ENCODE measurements at places on chromosomes 3 and 15.
A peak's percentile ranks its signal among the peaks of the same experiment; 100 is the strongest.

GRCh38 chr3:194003114-194004057 lies 132.6 kb upstream of the HES1 start:
- DNase-seq = peak; percentile 71

- DNase-seq = no peak
These were observed 646.0 kb upstream of the CFAP20DC start for GRCh38 chr3:59695860-59696259.

DNA sequence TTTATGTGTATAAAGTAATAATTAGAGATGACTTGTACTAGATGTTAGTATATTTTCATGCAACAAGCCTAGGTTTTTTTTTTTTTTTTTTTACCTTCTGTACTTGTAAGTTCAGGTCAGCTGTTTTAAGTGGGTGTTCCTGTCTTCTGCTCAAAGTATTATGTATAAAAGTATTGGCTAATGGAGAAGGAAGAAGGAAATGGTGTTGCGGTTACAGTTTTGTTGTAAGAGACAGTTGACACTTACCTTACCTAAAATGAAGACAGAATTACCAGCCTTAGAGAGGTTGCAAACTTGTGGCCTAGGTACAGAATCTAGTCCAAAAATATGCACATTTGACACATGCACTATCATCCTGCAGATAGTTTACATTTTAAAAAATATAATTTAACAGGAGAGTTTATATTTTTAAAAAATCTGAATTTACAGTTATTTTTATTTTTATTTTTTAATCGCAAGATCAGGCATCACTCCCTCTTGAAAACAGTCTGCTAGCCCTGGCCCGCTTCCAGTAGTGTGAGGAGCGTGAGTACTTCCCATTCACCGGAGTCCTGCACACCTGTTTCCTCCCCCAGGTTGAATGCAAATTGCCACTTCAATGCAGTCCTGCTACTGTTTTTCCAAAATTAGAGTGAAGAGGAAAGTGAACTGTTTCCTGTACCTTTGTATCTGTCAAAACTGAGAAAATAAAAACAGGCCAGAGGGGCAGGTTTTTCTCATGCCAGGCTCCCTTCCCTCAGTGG lies 224.3 kb upstream of the SOX2 start:
- DNase-seq = no peak

DNA sequence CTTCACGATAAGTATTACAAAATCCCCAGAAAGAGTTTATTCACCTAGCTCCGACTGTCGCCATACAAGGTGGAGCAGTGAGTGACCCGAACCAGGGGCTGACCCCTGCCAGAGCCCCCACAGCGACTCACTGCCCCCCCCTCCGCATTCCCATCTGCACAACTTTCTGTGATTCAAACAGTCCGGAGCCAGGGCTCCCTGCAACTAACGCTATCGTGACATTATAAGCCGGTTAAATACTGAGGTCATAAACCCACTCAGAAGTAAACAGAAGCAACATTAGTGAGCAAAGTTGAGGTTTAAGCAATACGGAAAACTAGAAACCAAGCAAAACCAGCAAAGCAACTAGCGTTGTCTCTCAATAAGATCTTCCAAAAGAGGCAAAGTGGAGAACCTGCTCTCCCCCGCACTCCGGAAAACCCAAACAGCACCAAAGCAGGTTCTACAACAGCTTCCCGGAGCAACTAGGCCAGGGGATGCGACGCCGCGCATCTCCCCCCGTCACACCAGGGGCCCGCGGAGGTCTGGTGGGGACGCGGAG lies 642 bp downstream of the SCAP start:
- DNase-seq = no peak

GRCh38 chr3:189410522-189410921 lies 220.7 kb upstream of the TP63 start:
- no peak for DNase-seq

DNA sequence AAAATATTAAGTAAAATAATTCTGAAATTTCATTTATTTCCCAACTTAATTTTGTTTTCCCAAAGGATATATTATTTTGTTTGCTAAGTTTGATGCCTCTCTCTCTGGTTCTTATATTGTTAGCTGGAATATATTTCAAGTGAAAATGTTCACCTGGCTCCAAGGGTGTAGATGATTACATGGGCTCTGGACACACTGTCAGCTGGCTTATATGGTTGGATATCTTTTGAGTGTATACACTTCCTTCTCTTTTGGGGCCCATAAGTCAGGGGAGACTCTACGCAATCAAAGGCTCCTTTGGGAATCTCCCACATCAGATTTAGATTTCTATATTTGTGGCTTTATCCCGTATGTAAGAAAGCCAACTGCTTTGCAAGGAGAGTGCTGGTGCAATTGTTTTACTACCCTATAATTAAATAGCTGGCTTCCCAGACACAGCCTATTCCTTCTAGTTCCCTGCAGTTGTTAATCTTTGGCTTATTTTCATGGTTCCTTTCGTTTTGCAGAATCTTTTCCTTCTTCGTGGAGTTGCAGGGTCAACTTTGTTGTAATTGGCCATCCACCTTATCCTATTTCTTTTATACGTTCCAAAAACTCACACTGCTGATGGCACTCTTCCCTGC lies 225.7 kb downstream of the DPH6 start:
- DNase-seq = no peak

DNA sequence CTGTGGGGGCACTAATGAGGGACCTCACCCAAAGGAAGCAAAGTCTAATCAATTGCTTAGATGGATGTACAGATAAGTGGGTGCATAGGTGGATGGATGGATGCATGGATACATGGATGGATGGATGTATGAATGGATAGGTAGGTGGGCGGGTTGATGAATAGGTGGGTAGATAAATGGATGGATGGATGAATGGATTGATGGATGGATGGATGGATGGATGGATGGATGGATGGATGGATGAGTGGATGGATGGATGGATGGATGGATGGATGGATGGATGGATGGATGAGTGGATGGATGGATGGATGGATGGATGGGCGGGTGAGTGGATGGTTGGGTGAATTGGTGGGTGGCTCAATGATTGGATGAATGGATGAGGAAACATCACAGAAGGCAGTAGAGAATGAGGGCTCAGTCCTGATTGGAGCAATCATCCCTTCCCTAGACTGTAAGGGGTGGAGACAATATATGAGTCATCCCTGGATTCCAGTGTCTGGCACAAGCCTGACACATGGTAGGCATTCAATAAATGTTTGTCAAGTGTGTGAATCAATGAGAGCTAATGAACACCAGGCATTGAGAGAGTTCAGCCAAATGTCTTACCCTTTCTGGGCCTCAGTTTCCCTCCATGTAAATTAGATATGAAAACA lies 40.4 kb upstream of the PXYLP1 start:
- DNase-seq = no peak

DNA sequence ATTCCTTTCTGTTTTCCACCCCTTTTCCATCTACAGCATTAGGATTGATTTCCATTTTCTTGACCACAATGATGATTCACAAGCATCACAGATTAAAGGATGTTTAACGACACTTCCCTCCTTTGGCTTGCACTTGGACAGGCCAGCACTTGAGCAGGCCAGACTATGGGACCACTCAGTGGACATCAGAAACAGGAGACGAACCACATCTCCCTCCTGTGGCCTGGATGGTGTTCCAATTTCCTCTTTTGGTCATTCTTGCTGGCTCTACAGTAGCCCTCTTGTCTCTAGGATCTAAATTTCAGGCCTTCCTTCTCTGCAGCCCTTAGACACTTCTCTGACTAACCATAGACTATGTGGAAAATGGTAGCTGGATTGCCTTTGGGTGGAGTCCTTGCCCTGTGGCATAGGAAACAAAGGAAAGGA lies 78.8 kb upstream of the BOC start:
- DNase-seq = no peak
